ENCODE measurements at places on chromosomes 7 and 10. TPM values are rescaled to one million over a fixed set of nuclear protein-coding genes. Genes with fewer than 3 reads are reported as not detected.
A peak's percentile ranks its signal among the peaks of the same experiment; 100 is the strongest.

Gene HOXA9
- total RNA-seq, result 0.11 TPM

Gene SFRP5
- 2.4 TPM for total RNA-seq

- no peak for DNase-seq
- peaks cover 18% of the 10 kb centered on the region for H3K27me3 ChIP-seq
- no peaks in the 10 kb centered on the region for H3K36me3 ChIP-seq
- H3K27ac ChIP-seq, result no peak overlapping the region
Observed at GRCh38 chr10:8392216-8392615, 337.7 kb downstream of the GATA3 start.

DNA sequence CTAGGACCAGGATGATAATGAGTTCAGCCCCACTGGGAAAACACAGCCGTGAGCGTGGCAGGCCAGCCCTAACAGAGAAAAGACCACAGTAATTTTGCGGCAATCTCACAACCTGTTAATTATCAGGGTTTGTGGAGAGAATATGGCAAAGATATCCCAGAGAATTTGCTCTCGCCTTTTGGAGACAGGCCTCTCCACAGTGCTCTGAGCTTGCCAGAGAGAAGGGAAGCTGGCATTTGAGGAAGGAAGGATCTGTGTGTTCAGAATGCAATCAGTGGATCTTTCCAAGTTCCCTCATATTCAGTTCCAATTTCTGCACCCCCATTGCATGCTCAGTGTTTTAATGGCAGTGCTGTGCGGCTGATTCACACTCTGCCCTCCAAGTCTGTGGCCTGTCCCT, 60.2 kb downstream of the PLPP4 start:
- H3K36me3 ChIP-seq, result no peaks in the 10 kb centered on the region
- H3K27ac ChIP-seq, result no peak overlapping the region
- no peaks in the 10 kb centered on the region for H3K27me3 ChIP-seq
- no peak overlapping the region for H3K4me3 ChIP-seq
- DNase-seq, result no peak

GRCh38 chr10:102227050-102227449, 951 bp downstream of the ELOVL3 start:
- DNase-seq, result no peak
- H3K36me3 ChIP-seq, result no peaks in the 10 kb centered on the region
- H3K4me3 ChIP-seq, result no peak overlapping the region
- no peaks in the 10 kb centered on the region for H3K4me1 ChIP-seq

DNA sequence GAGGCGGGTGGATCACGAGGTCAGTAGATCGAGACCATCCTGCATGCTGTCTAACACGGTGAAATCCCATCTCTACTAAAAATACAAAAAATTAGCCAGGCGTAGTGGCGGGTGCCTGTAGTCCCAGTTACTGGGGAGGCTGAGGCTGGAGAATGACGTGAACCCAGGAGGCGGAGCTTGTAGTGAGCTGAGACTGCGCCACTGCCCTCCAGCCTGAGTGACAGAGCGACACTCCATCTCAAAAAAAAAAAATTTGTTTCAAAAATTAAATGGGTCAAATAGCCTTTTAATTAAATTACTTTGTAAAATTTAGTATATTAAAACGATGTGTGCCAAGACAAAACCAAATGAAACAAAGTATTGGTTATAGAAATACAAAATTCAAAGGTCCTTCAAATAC, 6.8 kb upstream of the MRC1 start:
- H3K36me3 ChIP-seq, result no peaks in the 10 kb centered on the region
- no peak overlapping the region for H3K27ac ChIP-seq
- no peak overlapping the region for H3K4me3 ChIP-seq
- H3K27me3 ChIP-seq, result no peaks in the 10 kb centered on the region
- no peak for DNase-seq

DNA sequence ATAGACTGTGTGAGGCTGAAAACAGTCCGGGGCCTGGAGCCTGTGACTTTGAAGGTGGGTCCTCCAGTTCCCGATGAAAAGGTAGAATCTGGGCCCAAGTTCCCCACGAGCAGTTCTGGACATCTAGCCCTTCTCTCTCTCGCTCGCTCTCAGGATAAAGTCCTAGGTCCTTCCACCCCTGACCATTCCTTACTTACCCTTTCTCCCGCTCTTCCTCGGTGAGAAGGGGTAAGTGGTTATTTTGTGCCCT, 713 bp downstream of the IMMP2L start:
- H3K36me3 ChIP-seq, result peaks cover 1% of the 10 kb centered on the region
- H3K27ac ChIP-seq, result peak overlapping the region; percentile 89
- DNase-seq, result no peak
- H3K4me1 ChIP-seq, result peaks cover 11% of the 10 kb centered on the region
- H3K4me3 ChIP-seq, result peak overlapping the region; percentile 69
- no peaks in the 10 kb centered on the region for H3K27me3 ChIP-seq

All from lung (tissue), 17 donors.